Activated gamma-delta T cell (primary cell): ENCODE measurements at places on chromosomes 1 and 21.

DNA sequence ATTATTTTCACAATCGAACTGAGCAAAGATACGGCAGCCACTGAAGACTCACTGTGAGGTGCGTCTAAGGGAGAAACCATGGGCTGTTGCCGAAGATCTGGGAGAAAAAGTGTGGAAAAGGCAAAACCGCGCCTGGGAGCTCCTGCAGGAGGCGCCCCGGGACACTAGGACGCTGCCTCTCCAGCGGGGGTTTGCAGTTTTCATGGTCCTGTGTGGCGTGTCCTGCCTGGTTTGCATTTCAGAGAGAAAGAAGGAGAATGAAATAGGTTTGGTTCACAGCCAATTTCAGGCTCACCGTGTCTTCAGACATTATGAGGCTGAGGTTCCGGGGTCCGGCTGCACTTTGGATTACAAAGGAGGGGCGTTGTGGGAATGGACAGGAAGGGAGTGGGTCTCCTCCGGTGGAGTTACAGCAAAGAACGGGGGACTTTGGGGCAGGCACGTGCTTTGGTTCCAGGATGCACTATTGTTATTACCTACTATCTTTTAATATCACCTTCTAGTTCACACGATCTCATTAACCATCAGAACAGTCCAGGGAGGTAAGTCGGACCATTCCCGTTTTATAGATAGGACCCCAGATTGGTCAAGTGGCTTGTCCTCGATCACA is 179.8 kb downstream of the DYRK1A start:
- DNase-seq = no peak

DNA sequence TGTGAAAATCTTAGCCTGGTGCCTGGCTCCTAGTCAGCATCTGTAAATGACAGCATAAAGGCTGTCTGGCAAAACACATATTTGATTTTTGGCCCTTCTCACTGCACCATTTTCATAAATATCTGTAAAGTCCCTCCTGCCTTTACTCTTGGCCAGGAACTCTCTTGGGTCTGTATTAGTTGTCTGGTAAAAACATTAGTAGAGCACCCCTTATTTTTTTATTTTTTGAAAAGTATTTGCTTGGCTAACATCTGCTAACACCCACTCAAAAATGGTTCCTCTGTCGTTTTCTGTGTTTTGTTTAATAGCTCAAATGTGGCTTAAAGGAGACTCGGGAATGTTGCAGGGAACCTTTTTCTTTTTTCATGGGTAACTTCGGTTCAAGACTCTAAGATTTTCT is 293.4 kb downstream of the HMCN1 start:
- DNase-seq = no peak

DNA sequence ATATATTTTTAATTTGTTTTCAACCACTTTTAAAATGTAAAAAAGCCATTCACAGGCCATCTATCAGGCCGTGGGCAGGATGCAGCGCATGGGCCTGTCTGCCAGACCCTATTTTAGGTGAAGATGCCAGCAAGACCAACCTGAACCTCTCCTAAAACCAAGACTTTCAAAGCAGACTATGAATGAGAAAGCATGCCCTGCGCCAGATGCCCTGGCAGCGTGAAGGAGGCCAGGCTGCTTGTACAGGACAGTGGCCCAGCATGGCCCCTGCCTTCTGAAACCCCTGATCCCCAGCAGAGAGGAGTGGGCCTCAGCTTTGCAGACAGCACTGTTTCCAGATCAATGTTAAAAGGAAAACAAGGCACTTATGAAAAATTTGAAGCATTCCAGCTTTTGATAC is 31.6 kb downstream of the WDR4 start:
- no peak for DNase-seq

DNA sequence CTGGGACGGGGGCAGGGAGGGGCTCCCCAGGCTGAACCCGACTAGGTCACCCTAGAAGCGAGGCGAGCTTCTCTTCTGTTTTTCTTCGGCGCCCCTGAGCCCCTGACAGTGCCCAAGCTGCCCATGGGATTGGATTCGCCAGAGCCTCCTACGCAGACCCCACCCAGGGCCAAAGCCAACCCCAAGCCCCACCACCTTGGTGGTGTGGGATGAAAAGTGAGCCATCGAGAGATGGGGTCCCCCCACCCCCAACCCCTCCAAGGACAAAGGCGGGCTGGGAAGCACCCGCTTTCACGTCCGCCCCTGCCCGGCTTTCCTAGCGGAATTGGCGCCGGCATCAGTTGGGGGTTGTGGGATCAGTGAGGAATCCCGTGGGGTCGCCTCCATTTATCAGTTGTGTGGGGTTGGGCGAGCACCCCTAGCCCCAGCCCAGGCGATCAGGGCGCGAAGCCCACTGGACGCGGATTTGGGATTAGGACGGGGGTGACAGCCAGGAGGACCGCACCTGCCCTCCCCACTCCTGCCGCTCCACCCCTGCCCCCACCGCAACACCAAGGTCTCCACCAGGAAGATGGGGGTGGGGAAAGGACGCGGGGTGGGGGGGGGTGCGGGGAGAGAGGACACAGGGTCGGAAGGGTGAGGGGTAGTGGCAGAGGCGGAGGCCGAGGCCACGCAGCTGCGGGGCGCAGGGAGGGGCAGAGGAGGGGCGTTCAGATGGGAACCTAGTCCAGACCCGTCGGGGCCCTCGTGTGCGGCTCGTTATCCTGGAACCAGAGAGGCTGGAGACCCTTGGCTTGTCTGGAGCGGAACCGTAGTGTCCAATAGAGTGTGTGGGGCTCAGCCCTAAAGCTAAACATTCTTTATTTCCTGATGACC is 4.4 kb downstream of the TSPEAR start:
- DNase-seq = no peak

GRCh38 chr21:42983103-42983502 is 8.7 kb downstream of the PKNOX1 start:
- no peak for DNase-seq

DNA sequence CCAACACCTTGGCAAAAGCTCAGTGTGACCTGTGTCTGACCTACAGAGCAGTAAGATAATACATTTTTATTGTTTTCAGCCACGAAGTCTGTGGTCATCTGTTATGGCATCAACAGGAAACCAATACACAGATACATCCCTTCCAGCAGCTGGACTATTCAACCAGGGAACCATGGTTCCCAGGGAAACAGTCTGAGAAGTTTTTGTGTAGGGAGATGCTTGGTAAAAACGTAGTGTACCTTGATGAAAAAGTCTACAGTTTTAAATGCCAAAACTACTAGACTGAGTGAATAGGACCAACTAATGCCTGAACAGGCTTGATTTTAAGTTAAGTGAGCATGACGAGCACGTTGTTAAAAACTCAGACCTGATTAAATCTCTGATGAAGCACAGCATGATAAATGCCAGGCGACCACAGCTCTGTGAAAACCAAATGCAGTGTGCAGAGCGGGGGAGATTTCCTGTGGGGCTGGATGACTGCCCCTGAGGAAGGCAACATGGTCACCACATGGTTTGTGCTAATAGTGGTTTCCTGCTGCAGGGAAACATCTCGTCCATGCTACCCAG is 228.9 kb downstream of the TNR start:
- DNase-seq = no peak

- DNase-seq = no peak
Measured at GRCh38 chr1:61980561-61980960, 214.1 kb upstream of the L1TD1 start.

DNA sequence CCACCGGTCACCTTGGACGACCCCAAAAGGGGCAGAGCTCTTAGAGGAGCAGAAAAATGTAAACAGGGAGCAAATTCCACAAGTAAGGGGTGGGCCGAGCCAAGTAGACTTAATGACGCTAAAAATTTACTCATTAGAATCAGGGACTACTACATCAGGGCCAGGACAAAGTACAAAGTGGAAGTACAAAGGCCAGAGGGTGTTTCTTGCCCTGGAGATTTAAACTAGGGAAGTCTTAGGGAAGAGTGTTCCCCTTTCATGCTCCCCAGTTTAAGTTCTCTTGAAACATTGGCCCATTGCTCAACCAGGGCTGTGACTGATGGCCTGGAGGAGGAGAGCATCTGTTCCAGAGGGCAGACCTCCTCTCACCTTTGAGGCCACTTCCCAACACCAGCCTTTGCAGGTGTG is 48.6 kb downstream of the BACH1 start:
- DNase-seq = no peak

- DNase-seq = no peak
Measured at GRCh38 chr1:157236072-157236471, 97.9 kb upstream of the ETV3 start.

DNA sequence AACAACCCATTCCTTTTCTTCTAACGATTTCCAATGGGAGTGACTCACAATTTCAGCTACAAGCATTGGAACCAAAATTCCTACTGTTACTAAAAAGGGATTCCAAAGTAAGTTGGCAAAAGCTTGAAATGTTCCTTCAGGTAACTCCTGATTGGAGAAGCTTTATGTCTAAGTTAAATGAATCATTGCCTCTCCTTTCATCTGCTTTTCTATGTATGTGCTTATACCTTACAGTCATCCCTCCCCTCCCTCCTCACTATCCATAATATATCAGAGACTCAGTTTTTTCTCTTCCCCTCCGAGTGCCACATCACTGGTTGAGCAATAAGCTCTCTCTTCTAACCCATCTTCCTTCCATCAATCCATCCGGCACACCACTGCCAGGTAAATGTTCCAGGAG is 86.8 kb downstream of the TIAM1 start:
- no peak for DNase-seq

- no peak for DNase-seq
Measured at GRCh38 chr1:10918531-10918930, 93.9 kb upstream of the TARDBP start.
